ENCODE measurements at places on chromosomes 5 and 9.

- DNase-seq, result no peak
Measured at GRCh38 chr5:174725991-174726601, 1.7 kb downstream of the MSX2 start.

DNA sequence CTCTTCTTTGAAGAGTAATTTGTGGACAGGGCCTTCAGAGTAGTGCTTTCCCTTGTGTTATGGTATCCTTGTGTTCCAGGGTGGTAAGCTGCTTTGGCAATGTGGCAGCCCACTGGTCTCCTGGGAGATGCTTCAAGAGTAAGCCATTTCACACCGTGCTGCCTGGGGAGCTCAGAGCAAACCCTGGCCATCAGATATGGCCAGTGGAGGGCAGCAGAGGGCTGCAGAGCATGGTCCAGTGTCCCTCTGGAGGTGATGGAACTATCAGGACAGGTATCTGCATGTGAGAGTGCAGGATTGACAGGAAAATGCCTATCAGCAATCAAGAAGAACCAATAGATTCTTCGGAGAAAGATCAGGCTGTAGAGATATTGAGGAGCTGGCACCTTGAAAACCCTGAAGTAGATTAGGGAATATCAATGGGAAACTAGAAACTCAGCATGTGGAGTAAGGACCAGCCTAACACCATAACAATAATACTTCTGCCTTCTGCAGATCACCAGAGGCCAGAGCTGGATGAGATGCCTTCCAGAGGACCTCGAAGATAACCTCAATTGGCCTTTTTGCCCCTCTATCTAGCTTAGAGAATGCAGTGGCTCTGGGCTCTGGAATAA lies 90.8 kb downstream of the PLPPR1 start:
- peak; percentile 42 for DNase-seq

- DNase-seq, result peak; percentile 61
Measured at GRCh38 chr5:39106322-39106721, 32.1 kb upstream of the RICTOR start.

DNA sequence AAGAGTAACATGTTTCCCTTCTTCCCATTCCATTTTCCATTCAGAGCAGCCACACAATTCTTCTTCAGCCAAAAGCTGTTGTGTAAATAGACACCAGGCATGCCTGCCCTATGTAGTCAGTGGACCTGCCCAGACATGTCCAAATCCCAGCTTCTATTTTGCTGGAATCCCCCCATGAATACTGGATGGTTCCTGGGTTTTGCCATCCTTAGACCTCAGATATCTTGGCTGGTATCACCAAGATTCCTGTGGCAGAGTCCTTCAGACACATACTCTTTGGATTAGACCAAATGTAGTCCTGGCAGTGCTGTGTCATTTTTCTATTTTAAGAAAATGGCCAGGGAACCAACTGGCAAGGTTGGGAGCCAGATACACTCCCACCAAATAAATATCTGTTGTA lies 10.3 kb downstream of the FST start:
- peak; percentile 80 for DNase-seq

DNA sequence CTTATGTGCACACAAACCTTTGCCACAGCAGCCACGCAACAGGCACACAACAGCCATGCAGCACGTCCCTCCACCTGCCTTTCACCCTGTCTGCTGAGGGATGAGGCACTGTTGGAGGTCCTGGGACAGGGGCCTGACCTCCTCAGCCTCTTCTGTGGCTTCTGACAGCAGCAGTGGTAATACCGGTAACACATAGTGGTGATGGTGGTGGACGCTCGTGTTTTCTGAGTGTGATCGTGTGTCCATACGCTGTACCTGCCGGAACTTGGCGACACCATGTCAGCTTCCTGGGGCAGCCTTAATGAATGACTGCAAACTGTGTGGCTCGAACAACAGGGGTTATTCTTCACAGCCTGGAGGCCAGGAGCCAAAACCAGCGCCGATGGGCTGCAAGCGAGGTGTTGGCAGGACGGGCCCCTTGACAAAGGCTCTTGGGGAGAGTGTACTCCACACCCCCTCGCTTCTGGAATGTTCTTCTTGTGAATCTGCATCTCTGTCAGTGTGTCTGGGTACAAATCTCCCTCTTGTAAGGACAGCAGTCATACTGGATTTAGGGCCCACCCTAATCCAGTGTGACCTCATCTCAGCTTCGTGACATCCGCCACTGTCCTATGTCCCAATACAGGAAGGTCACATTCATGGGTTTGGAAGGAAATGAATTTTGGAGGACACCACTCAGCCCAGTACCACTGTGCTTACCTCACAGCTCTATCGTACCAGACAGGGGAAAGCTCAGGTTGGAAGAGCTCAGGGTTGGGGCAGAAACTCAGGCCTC lies 55.3 kb upstream of the EXOC3 start:
- no peak for DNase-seq

DNA sequence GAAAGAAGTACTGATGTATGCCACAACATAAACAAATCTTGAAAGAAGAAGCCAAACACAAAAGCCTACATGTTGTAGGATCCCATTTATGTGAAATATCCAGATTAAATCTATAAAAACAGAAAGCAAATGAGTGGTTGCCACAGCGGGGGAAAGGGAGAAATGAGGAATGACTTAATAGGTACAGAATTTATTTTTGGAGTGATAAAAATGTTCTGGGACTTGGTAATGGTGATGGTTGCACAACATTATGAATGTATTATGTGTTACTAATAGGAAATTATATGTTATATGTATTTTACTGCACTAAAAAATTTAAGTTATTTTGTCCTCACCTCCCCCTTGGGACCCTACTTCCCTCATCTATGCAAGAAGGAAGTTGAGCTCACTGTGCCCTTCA lies 16.4 kb upstream of the TTC1 start:
- DNase-seq, result no peak

DNA sequence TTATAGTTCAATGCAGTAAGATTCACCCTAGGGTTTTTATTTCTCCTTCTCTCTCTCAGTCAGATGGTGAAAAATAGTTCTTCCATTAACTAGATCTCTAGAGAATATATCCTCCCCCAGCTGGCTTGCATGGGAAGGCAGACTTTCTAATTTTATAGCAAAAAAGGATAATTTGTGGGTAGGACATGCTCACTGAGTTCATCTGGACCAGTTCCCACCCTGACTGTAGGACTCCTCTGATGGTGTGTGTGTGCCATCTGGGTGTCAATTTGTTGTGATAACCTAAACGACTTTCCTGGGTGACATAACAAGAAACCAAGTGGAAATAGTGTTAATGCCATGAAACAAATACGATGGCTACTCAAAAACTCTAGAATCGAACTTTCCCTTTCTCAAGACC lies 44.9 kb downstream of the APBA1 start:
- no peak for DNase-seq

- no peak for DNase-seq
Measured at GRCh38 chr5:150638488-150639376, 1.7 kb upstream of the SYNPO start.

DNA sequence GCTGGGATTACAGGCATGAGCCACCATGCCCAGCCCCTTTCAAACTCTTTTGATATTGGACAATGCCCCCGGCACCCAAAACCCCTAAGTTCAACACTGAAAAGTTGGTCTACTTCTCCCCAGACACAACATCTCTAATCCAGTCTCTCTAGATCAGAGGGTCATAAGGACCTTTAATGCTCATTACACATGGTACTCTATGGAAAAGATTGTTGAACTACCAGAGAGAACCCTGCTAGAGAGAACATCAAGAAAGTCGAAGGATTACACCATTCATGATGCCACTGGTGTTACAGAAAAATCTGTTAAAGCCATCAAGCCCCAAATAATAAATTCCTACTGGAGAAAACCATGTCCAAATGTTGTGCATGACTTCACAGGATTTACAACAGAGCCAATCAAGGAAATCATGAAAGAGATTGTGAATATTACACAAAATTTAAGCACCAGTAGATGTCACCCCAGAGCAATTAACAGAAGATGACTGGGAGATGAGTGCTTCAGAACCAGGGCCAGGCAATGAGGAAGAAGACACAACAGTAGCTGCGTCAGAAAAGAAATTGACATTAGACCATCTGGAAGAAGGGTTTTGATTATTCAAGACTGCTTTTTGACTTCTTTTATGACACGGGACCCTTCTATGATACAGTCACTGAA lies 28.3 kb upstream of the NIPAL4 start:
- peak; percentile 83 for DNase-seq

GRCh38 chr5:177455036-177455660 lies 8.5 kb downstream of the PRR7 start:
- peak; percentile 84 for DNase-seq

- DNase-seq, result no peak
Measured at GRCh38 chr5:143933451-143933850, 121.5 kb downstream of the HMHB1 start.

DNA sequence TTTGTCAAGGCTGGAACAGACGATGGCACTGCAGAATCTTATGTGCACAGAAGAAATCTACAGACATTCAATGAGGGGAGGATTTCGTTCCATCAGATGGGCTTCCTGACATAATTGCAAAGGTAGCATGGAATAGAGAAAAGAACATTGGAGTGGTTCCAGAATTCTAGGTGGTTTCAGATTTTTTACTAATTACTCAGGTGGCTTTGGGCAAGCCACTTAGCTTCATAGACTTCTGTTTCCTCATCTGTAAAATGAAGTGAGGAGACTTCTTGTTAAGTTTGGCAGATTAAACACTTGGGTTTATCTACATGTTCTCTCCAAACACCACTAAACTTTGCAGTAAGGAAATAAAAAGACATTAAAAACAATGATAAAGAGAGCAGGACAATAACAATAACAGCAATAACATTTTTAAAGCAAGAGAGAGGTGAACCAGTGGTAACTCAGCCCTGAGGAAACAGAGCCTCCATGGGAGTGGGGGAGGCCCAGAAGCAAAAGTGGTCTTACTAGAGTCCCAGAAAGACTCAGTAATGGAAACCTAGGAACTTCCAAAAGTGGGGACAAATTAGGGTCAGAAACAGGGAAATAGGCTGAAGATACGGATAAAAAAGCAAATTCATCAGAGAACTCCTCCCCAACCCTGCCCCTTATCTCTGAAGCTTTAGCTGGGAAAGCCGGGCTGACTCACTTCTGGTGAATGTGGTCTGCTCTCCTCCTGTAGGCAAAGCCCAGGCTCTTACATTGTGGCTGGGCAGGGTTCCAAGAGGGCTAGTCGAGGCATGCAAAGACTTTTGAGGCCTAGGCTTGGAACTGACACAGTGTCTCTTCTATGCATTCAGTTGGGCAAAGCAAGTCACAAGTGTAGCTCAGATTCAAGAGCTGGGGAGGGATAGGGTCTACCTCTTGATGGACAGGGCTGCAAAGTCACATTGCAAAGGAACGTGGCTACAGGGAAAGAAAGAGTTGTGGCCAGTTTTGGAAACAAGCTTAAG lies 11.8 kb upstream of the ACTBL2 start:
- DNase-seq, result peak; percentile 98

DNA sequence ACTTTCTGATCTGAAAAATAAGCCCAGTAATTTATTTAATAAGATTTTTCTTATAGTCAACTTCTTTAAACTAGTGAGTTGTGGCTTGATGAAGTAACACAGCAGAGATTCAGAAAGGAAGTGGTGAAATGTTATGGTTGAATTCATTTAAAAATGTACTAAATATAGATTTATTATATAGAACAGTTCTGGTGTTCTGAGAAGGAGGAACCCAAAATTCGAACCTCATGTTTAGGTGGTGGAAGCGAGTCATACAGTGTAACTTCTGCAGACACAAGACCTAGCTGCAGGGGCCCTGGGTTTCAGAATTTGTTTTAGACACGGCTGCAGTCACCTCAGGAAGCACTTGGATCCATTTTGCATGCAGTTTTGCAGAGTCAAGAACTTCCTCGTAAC lies 188.2 kb downstream of the TRIO start:
- DNase-seq, result peak; percentile 41

GRCh38 chr9:20476912-20477521 lies 145.3 kb downstream of the MLLT3 start:
- peak; percentile 78 for DNase-seq

- no peak for DNase-seq
Measured at GRCh38 chr9:111113712-111114111, 75.4 kb upstream of the LPAR1 start.

GRCh38 chr5:170449232-170449631 lies 54.6 kb upstream of the KCNIP1 start:
- no peak for DNase-seq

DNA sequence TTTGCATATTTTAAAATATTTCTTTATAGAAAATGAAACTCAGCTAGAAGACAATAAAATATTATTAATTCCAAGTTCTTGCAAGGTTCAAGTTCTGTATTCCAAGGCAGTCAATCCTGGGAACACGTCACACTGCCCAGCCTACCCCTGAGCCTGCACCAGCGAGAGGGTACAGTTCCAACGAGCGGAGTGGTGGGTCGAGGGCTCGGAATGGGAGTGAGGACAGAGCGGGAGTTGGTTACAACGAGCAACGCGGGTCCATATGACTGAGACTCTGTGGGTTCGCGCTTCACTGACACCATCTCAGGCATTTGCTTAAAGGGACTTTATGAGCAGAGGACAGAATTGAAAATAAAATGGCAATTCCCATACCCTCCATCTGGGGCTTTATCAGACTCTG lies 40.0 kb upstream of the SPTLC1 start:
- DNase-seq, result no peak

- DNase-seq, result no peak
Measured at GRCh38 chr5:83527221-83527620, 55.7 kb downstream of the VCAN start.

DNA sequence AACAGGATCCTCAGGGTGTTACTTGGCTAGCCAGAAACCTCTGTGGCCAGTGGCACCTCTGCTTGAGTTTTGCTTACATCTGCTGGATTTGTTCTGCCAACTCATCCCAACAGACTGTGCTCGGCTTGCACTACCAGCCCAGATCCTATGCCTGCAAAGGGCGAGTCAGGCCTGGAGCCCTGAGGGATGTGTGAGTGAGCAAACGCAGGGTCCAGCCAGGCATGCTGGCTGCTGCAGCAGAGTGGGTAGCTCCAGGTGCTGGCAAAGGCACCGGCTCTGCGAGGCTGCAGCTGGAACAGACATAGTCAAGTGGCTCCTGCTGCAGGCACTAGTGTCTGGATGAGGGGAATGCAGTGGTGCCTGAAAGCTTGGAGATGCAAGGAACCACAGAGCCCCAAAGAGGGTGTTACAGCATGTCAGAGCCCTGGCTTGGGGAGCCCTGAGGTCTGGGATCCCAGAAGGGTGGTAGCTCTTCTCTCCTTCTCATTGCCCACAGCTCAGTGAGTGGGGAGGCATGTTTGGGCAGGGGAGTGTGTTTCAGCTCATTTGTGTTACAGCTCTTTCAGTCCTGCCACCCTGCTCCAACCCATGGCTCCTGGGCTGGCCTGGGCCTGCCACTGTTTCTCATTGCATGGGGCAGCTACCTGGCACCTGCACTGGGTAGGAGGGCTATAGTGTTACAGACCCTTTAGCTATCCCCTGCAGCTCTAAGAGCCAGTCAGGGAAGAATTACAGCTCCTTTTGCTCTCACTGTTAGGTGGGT lies 332.6 kb downstream of the TAF11L14 start:
- no peak for DNase-seq

GRCh38 chr9:132032238-132032950 lies 47.3 kb downstream of the MED27 start:
- DNase-seq, result no peak

GRCh38 chr9:5892456-5893133 lies 1.9 kb downstream of the MLANA start:
- DNase-seq, result no peak

- DNase-seq, result peak; percentile 86
Measured at GRCh38 chr9:127943731-127944144, 6.1 kb upstream of the DPM2 start.

GRCh38 chr5:29114331-29114768 lies 2076.0 kb upstream of the CDH9 start:
- no peak for DNase-seq

- DNase-seq, result no peak
Measured at GRCh38 chr5:100974082-100974481, 71.0 kb upstream of the ST8SIA4 start.

GRCh38 chr9:33380390-33381094 lies 21.8 kb downstream of the AQP7 start:
- DNase-seq, result no peak

GRCh38 chr5:67310169-67310568 lies 113.6 kb upstream of the CD180 start:
- no peak for DNase-seq
